NCI-H446 (cell line): ENCODE measurements at places on chromosomes 13 and 19.

DNA sequence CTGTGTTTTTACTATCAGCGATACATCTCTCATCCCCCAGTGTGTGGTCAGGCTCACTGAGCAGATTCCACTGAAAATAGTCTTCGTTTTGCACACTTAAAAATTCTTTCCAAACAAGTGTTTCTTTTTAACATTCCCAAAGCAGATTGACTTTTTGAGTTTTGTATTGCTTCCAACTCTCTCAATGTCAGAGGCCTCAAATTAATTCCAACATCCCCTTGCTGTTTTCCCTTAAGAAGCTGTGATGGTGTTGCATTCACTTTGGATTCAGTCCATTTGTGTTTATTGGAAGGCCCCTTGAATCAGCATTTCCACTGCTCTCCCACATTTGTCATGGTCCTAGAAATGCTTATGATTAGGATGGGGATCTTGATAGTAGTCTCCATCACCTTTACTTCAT lies 228.7 kb downstream of the KCNRG start:
- no peak for DNase-seq

GRCh38 chr13:50955798-50956197 lies 46.2 kb downstream of the RNASEH2B start:
- no peak for DNase-seq

DNA sequence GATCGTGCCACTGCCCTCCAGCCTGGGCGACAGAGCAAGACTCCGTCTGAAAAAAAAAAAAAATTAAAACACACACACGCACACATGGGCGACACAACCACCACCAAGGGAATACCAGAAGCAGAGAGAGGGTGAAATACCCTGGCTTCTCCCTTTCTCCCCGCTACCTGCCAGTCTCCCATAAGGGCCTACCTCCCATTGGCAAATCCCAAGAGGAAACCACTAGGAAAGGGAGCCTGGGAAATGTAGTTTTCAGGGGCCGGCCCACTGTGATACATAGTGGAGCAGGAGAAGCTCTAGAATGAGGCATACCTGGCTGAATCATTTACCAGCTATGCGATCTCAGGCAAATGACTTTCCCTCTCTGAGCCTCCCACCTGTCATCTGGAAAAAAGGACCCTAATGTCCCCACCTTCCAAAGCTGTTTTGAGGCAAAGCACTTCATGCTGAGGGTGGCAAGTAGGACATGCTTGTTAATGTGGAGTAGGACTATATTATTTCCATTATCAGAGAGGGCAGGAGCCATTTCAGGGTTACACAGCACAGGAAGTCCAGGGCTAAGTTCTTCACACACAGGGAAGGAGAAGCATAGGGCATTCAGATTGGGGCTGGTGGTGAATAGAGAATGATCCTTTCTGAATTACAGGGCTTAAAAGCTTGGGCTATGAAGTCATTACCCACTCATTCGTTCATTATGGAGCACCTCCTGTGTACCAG lies 14.3 kb upstream of the HNRNPUL1 start:
- no peak for DNase-seq

DNA sequence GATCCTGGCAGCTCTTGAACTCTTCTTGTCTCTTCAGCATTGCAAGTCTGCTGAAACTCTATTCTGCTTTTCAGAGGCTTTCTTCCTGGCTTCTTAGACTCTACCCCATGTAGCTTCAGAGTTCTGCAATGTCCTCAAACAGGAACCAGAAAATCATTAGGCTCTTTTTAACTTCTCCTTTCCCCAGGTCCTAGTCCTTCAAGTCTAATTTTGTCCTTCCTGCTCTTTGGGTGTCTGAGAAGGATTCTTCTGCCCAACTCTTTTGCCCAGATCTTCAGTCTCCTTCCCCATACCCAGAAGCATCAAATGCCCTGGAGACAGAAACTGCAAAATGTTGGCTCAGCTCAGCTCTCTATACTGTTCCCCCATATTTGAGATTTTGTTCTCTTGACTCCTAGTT lies 50.0 kb upstream of the CALM3 start:
- no peak for DNase-seq

DNA sequence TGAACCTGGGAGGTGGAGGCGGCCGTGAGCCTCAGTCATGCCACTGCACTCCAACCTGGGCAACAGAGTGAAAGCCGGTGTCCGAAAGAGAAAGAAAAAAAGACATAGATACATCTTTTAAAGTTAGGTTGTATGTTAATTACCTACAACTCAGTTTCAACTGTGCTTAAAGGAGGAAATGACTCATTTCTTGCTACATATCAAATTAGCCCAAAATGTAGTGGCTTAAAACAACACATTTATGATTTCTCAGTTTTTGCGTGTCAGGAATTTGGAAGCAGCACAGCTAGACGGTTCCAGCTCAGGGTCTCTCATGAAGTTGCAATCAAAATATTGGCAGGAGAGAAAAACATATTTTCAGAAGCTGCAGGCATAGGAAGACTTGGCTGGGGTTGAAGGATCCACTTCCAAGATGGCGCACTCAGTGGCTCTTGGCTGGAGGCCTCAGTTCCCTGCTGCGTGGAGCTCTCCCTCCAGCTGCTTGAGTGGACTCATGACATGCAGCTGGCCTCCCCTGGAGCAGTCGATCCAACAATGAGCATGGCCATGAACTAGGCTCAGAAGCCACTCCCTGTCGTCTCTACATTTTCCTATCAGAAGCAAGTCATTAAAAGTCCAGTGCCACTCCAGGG lies 7.1 kb downstream of the LDLR start:
- peak; percentile 84 for DNase-seq

DNA sequence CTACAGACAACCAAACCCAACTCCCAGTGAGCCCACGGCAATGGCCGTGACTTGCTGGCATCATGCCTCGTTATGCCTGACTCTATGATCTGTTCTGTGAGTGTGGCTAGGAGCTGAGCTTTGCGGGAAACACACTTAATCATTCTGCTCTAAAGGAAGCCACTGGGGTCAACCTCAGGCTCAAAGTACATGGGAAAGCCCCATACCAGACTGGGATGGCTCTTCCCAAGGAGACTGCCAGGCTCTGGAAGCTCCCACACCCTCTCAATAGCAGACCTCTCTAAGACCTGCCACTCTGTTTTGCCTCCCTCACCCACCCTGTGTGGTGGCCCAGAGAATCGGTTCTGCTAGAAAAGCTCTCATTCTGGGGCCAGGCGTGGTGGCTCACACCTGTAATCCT lies 2.2 kb downstream of the PEPD start:
- DNase-seq = no peak

GRCh38 chr13:28584873-28585381 lies 74.0 kb upstream of the POMP start:
- no peak for DNase-seq

DNA sequence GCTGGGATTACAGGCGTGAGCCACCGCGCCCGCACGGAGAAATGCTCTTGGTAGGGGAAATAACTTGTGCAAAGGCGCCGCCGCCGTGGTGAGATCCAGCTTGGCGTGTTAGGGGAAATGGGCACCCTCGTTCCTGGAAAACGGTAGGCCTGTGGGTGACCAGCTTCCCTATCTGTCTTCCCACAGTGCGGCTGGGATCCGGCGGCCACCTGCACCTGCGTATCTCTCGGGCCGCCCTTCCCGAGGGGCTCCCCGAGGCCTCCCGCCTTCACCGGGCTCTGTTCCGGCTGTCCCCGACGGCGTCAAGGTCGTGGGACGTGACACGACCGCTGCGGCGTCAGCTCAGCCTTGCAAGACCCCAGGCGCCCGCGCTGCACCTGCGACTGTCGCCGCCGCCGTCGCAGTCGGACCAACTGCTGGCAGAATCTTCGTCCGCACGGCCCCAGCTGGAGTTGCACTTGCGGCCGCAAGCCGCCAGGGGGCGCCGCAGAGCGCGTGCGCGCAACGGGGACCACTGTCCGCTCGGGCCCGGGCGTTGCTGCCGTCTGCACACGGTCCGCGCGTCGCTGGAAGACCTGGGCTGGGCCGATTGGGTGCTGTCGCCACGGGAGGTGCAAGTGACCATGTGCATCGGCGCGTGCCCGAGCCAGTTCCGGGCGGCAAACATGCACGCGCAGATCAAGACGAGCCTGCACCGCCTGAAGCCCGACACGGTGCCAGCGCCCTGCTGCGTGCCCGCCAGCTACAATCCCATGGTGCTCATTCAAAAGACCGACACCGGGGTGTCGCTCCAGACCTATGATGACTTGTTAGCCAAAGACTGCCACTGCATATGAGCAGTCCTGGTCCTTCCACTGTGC lies 2.4 kb downstream of the GDF15 start:
- DNase-seq = peak; percentile 68

GRCh38 chr13:30638301-30638700 lies 20.6 kb downstream of the USPL1 start:
- no peak for DNase-seq

DNA sequence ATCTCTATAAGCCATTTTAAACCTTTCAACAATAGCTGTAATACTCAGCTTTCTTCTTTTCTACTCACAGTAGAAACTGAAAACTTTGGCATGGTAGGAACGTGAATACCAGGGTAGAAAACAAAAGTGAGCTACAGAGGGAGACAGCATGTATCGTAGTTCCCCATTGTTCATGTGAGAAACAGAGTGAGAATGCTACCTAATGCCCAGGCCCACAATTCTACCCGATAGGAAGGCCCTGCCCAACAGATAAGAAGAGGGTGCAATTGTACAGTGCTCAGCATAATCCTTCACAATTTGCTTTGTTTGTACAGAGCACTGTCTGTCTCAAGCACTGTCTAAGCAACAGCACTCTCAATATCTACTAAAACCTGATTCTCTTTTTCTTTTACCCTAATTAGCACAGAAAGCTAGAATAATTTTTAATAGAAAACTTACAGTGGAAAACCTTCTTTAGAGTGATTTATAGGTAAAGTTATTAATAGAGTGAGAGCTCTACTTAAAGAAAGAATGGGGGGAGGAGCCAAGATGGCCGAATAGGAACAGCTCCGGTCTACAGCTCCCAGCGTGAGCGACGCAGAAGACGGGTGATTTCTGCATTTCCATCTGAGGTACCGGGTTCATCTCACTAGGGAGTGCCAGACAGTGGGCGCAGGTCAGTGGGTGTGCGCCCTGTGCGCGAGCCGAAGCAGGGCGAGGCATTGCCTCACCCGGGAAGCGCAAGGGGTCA lies 322.3 kb downstream of the EFNB2 start:
- no peak for DNase-seq

- no peak for DNase-seq
Observed at GRCh38 chr19:50722201-50723013, 757 bp upstream of the CLEC11A start.

DNA sequence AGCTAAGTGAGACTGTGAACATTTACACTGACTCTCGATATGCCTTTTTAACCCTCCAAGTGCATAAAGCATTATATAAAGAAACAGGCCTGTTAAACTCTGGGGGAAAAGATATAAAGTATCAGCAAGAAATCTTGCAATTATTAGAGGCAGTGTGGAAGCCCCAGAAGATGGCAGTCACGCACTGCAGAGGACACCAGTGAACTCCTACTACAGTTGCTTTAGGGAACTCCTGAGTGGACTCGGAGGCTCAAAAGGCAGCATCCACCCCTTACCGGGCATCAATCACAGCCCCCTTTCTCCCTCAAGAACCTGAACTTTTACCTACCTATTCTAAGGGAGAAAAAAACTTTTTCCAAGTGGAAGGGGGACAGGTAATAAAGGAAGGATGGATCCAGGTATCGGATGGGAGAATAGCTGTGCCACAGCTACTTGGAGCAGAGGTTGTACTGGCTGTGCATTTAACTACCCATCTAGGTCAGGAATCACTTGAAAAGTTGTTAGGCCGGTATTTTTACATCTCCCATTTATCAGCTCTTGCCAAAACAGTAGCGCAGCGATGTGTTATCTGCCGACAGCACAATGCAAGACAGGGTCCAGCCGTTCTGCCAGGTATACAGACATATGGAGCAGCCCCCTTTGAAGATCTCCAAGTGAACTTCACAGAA lies 80.1 kb downstream of the ZNF486 start:
- DNase-seq = no peak

GRCh38 chr13:21014139-21014501 lies 47.3 kb downstream of the LATS2 start:
- DNase-seq = no peak

GRCh38 chr13:82647540-82647939 lies 1234.7 kb downstream of the SLITRK1 start:
- no peak for DNase-seq

- no peak for DNase-seq
Observed at GRCh38 chr19:46626446-46626845, 1.6 kb upstream of the PTGIR start.

DNA sequence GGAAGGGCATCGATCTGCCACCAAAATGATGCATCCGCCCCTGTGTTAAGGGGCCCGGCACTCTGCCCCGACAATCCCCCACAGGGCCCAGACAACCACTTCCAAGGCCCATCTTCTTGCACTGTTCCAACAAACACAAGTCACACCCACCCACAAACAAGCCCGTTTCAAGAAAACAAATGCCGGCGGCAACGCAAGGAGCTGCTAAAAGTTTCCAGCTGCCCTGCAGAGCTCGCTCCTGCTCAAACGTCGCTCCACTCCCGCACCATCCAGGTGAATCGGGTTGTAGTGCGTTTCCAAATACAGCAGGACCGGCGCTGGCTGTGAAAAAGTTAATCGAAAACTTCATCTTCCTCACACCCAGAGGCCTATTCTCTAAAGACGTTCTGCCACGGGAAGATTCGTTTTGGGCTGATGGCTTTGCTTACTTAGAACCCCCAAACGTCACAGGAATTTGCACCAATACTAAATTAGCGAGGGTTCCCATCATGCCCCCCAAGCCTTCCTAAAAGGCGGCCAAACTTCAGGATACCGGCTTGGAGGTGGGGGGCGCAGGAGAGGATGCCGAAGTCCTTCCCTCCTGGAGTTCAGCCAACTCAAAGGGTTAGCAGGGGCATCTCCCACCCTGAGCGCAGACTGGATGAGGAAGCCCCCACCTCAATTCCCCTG lies 107.4 kb upstream of the DOCK9 start:
- no peak for DNase-seq

DNA sequence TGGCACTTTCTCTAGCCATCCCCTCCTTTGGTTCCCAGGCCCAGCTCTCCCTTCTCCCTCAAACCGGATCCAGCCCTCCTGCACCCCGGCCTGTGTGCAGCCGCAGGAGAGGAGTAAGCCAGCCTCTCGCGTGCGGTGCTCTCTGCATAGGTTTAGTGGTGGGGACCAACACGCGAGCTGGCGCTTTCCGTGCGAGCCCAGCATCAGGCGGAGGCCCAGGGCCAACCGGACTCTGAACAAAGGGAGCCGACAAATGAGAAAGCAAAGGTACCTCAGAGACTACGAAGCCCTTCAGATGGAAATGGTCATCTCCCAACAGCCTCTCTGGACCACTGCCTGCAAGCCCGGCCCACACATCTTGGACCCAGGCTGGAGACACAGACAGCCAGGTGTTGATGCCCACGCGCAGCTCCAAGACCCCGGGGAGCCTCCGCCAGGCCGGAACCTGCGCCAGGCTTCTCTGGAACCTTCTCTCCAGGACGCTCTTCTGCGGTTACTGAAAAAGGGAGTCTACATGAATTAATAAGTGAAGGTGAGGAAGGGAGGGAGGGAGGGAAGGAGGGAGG lies 16.5 kb upstream of the LATS2 start:
- no peak for DNase-seq

- no peak for DNase-seq
Observed at GRCh38 chr13:36819739-36820090, 693 bp downstream of the RFXAP start.
